ENCODE measurements at places on chromosomes 7 and 10.
A peak's percentile ranks its signal among the peaks of the same experiment; 100 is the strongest.

- peak; percentile 0 for DNase-seq
Observed at GRCh38 chr7:80721883-80722615, 83.6 kb downstream of the CD36 start.

DNA sequence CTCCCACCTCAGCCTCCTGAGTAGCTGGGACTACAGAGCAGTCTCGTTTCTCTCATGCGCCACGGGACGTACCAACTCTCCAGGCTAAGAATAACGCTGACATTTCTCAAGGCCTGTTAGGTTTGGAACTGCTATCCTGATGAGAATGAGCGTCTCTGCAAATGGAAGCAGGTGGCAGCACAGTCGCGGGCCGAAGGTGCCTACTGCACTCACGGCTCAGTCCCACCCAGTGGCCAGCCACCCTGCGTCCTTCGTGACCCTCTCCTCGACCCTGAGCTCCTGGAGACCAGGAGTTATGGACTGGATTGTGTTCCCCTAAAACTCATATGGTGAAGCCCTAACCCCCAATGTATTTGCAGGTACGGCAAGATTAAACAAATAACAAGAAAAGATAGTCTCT is 274.1 kb downstream of the PRPF18 start:
- no peak for DNase-seq

- no peak for DNase-seq
Observed at GRCh38 chr10:89303161-89303560, 1.3 kb downstream of the IFIT2 start.

- no peak for DNase-seq
Observed at GRCh38 chr10:4683838-4684237, 142.2 kb upstream of the AKR1E2 start.

DNA sequence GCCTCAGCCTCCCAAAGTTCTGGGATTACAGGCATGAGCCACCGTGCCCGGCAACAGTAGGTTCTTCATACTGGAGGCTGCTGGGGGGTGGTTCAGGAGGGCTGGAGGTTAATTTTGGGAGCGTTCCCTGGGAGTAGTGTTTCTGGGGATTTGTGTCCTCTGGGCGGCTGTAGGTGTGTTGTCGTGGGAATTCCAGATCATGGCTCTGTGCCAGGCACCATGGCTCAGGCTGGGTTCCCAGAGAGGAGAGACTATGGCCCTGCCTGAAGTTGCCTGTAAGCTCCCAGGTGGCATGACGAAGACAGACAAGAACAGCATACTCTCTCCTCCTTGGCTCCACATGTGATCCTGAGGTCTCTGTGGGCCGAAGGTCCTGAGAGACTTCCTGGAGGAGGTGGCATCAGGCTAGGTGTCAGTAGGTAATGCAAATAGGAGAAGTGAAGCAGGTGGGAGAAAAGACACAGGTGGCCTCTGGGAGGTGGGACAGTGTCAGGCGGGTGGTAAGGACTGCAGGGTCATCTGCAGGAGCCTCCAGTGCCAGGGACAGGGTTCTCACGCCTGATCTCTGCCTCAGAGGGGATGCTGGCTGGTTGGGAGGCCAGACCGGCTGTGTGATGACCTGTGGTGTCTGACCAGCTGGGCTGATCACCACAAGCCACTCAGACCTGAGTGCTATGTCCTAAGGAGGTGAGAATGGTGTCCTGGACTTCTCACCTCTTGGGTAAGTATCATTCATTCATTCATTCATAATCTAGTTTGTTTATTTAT is 18.7 kb downstream of the CLIP2 start:
- no peak for DNase-seq

- no peak for DNase-seq
Observed at GRCh38 chr7:68718097-68718551, 880.2 kb upstream of the AUTS2 start.

GRCh38 chr7:151429560-151430331 is 10.2 kb downstream of the CRYGN start:
- DNase-seq = no peak

DNA sequence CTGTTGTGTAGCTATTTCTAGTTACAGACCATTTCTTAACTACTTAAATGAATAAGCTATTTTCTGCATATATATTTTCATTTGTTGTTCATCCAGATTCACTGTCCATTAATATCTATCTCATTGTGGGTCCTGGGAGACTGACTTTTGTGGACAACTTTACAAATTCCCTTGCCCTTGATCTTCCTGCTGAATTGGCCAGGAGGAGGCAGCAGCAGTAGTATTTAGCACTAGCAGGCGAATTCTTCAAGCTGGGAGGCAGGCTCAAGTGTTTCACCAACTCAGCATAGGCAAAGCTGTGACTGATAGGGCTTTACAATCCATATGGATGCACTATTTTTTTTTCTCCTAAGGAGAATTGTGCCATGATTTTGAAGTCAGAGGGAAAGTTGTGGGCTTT is 461.0 kb upstream of the NRG3 start:
- peak; percentile 3 for DNase-seq

DNA sequence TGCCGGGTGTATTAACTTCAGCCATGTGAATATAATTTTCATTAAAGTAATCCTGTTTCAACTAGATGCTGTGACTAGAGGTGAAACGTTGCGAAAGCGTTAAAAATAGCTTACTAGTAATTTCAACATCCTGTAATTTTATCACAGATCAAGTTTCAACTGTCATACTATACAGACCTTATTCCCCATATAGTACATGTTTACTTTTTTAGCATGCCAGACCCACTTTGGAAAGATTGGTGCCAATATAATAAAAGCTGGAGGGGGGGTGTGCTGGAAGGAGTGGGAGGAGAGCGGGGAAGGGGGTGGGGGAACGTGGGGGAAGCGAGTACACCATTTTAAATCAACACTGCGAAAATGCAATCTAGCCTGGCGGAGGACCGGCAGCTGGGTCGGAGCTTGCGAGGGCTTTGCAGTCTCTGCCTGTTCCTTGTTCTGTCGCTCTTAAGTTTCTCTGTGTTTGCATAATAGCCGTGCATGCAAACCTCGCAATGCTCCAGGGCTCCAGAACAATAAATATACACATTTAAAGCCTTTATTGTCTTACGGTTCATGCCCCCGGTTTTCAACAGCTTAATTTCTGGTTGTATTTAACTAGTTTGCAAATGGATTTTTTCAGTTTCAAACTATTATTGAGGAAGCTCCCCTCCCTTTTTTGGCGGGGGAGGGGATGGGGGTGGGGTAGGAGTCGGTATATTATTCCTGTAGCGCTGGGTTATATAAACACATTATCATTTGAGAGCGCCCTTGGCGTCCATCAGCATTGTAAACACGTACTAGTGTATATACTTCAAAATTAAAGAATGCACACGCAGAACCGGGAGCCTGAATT is 1.3 kb upstream of the ARID5B start:
- peak; percentile 61 for DNase-seq

GRCh38 chr7:515628-516027 is 4.0 kb downstream of the PDGFA start:
- no peak for DNase-seq

DNA sequence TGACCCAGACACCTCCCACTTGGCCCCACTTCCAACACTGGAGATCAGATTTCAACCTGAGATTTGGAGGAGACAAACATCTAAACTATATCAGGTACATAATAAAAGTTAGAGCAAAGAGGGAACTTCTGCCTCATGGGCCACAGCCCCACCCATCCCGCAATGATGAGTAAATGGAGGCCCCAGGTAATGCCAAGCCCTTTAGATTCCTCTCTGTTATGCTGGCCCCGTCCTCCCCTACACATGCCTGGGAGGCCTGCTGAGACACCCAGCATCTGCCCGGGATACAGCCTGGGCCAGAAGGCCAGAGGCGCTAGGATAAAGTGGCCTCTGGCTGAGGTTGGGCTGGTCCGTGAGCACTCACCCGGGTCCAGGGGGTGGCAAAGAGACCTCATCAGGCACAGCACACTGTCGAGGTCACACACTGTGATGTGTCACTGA is 185.5 kb upstream of the SH2B2 start:
- DNase-seq = no peak
